ENCODE measurements at places on chromosomes 2 and 18.

- no peak for DNase-seq
These were observed 1.8 kb upstream of the FRZB start for GRCh38 chr2:182868054-182868796.

DNA sequence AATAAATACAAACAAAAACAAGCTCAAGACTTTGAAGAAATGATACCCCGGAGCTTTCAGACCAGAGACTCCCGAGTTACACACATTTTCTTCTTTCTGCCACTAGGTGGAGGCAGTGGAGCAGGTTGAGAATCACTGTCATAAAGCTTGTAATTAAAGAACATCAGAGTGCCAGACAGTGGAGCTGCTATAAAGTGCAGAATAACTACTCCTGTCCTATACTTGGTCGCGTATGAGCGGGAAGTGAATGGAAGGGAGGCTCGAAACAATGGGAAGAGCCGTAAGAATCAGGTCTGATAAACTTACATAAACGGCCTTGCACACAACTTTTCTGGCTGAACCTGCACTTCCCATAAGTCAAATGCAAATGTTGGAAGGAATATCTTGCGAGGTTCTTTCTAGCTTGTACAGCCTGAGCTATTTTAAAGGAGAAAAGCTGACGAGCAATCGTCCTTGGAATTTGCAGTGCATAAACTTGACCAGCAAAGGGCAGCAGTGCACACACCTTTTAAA, 189.0 kb downstream of the RPIA start:
- peak; percentile 44 for DNase-seq

GRCh38 chr2:17756668-17757067, 2.7 kb downstream of the GEN1 start:
- peak; percentile 26 for DNase-seq

DNA sequence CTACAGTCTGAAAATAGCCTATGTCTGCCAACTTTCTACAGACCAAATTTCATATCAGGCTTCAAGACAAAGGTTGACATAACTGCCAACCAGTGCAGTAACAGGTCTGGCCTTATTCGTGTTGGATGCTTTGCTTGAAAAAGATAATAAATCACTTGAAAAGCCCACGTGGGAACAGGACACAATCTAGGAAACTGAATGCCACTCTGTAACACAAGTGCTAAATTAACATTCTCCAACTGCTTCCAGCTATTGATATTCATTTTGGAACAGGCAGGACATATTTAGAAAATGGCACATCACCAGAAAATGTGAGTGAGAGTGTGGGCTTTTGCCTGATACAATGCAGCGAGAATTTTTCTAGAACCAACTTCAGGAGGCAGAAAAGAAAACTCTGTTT, 165.9 kb upstream of the CCDC150 start:
- peak; percentile 34 for DNase-seq

GRCh38 chr18:25373432-25374179, 21.6 kb upstream of the ZNF521 start:
- DNase-seq: peak; percentile 6

DNA sequence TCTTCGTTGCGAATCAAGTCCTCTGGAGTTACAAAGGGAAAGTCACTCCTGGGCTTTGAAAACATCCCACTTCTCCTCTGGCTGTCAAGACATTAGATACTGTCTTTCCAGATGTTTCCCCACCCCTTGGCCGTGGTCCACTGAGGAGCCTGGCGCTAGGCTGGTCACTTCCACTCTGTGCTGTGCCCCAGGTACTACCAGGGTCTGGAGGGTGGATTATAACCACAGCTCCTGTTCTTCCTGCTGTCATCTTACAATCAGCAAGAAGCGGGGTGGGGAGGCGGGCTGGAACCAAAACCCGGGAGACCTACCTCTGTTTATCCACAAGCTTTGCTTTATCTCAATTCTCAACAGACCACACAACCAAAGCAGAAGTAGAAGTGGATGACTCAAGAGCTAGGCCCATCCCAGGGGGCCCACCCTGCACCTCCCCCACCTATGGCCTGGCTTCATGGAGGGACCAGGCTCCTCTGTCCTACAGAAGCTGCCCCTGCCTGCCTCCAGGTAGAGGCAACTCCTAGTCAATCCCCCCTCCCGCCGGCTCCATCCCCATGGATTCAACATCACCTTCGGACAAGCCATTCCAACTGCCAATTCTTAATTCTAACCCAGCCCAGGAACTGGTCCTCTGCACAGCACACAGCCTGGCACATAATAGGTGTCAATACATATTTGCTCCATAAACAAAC, 17.8 kb downstream of the SMAD7 start:
- no peak for DNase-seq

DNA sequence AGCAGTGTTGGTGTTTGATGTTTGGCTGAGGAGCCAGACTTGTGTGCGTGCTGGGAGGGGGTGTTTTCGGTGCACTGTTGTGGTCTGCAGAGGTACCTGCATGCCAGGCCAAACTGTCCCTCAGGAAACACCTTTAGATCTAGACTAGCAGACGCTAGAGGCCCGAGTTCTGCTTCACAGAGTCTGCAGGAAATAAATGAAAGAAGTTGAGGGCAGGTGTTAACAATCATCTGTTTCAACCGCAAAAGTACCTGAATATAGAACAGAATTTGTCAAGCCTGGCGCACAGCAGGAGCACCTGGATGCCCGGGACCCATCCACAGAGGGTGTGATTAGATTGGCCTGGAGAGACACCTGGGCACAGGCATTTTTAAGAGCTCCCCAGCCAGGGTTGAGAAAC, 40.5 kb upstream of the REL start:
- DNase-seq: no peak

GRCh38 chr2:33804155-33804554, 205.1 kb upstream of the FAM98A start:
- DNase-seq: no peak

DNA sequence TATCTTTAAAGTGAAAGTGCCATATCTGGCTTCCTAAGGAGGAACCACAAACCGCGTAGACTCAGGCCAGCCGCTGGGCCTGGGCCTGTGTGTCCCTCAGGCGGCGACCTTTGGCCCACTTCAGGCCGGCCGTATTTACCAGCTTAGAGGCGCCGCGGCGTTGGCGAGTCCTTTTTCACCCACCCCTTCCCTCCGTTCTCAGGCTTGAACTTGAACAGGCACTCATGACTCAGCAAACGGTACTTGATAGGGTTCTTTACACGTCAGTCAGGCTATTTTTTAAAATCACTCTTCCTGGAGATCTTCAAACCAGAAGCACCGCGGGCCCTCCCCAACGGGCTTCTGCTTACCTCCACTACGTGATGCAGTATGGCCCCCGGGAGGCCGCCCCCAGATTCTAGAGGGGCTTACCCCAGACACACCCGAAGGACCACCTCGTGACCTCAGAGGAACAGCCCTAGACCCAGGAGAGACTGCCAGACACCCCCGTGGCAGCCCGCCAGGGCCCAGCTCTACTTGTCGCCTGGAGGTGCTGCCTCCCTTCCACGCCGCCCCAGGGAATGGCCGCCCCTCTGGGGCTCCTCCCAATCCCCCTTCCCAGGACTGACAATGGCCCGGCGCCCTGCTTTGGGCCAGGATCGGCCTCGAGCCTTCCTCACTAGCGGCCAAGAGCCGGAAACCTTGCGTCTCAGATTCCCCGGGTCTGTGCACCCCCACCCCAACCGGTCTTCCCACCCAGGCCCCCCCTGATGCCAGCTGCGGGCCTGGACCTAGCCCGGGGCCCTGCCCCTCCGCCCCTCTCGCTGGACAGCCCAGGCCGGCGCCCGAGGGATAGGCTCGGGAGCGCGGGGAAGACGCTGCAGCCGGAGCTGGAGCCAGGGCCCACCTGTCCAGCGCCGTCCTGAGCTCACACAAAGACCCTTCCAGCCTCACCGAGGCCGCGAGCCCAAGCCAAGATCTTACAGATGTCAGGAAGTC, 33.8 kb upstream of the IMPA2 start:
- peak; percentile 99 for DNase-seq

GRCh38 chr2:236956641-236957040, 129.0 kb upstream of the COPS8 start:
- DNase-seq: no peak

- no peak for DNase-seq
These were observed 323.1 kb downstream of the KCNJ3 start for GRCh38 chr2:155021618-155022017.

- DNase-seq: no peak
These were observed 29.3 kb upstream of the MFSD6 start for GRCh38 chr2:190378880-190379237.

DNA sequence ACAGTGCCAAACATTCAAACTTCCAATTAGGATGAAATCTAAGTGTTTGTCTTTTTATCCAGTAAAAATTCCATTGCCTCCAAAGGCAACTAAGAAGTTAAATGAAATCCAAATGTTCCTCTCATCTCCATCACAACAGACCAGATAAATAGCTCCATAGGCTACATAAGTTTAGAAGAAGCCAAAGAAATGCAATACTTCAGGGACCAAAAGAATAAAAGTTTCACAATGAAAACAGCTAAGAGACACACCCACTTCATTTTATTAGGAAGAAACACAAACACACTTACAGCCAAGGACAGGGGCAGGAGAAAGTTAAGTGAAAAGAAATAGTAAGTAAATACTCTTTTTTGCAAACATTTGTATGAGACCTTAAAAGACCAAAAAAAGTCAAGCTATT, 88.5 kb upstream of the CCDC150 start:
- peak; percentile 60 for DNase-seq

DNA sequence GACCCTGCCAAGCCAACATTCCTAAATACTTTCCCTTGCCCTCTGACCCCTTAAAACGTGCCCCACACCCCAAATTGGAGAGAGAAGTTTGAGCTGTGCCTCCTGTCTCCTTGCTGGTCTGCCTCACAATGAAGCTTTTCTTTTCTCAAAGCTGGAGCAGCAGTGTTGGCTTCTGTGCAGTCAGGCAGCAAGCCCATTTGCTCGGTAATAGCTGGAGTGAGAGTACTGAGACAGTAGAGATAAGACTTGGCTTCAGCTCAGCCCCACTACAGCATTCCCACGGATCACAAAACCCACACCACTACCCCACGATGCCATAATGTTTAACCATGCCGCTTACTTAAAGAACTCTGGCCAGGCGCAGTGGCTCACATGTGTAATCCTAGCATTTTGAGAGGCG, 73.0 kb downstream of the NCAPH start:
- DNase-seq: no peak

DNA sequence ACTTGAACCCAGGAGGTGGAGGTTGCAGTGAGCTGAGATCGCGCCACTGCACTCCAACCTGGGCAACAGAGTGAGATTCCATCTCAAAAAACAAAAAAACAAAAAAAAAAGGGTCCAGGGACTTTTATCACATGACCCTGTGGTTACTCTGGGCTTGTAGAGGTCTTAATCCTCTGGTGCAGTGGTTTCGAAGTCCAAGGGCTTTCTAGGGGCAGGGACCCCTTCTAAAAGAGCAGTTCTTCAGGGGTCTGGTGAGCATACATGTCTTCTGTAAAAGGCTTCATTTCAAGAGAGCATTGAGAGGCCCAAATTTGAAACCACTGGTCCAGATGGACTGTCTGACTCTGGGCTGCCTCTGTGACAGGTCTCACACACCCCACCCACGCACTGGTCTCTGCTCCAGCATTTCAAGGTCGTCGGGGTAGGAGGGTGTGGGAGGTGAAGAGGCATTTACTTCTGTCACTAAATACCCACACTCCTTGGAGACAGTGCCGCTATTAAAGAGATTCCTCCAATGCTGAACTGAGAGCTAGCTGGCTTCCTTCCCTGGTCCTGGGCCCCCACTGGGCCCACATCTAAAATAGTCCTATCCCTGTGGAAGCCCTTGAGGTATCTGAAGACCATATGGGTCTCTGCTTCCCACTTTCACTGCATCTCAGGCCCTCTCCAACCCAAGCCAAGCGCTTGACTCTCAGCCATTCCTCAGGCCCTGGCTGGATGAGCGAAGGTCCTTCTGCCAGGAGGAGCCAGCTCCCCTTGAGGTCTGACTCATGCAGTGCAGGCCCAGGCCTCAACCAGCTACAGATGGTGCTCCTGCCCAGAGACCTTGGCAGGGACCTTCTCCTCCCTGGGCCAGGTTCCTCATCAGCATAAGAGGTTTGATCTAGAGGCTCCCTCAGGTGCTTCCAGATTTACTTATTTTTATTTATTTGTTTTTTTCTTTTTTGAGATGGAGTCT, 44.8 kb downstream of the PAX8 start:
- peak; percentile 29 for DNase-seq

- peak; percentile 3 for DNase-seq
These were observed 1.3 kb downstream of the EML6 start for GRCh38 chr2:54724560-54725342.

GRCh38 chr2:62999905-63000304, 50.7 kb upstream of the OTX1 start:
- peak; percentile 80 for DNase-seq

DNA sequence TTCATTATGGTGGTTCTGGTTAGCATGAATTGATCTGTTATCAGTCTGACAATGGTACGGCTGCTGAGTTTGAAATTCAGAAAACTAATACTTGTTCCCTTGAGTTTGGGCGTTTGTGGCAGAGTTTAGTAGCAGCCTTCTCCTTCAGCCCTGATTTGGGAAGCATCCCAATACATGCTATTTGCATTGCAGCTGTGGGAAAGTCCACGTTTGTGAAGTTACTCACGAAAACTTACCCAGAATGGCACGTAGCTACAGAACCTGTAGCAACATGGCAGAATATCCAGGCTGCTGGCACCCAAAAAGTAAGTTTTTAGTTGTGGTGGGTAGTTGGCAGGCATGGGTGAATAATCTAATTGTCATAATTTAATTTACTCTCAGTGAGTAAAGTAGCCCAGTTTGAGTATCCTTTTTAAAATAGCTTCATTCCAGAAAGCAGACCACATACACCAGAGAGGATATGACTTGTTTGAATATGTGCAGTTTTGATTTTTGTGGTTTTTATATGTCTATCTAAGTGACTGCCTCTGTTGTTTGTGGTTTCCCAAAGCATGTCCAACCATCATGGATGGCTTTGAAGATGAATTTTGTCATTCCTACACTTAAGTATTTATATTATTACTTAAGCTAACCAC, 12.2 kb downstream of the DGUOK start:
- DNase-seq: peak; percentile 91

DNA sequence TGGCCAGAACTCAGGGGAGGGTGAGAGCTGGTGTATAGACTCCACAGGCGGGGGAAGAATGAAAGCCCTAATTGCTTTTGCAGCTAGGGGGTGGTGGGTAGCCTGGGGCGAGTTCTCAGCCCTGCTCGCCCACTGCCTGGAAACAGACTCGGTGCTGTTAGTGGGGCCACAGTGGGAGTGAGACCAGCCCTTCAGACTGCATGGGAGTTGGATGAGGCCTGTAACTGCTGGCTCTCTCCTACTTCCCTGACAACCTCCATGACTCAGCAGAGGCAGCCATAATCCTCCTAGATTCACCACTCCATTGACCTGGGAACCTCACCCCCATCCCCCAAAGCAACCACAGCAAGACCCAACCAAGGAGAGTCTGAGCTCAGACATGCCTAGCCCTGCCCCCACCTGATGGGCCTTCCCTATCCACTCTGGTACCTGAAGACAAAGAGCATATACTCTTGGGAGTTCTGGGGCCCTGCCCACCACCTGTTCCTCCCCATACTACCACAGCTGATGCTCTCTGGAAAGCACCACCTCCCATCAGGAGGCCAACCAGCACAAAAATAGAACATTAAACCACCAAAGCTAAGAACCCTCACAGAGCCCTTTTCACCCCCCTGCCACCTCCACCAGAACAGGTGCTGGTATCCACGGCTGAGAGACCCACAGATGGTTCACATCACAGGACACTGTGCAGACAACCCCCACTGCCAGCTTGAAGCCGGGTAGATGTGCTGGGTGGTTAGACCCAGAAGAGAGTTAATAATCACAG, 226.3 kb downstream of the EIPR1 start:
- no peak for DNase-seq

- DNase-seq: peak; percentile 63
These were observed 37.4 kb upstream of the GPC1 start for GRCh38 chr2:240397924-240398645.

- DNase-seq: no peak
These were observed 172.5 kb downstream of the MYO1B start for GRCh38 chr2:191417746-191418145.

GRCh38 chr2:157789933-157790511, 86.1 kb downstream of the ACVR1 start:
- DNase-seq: no peak

Data from AG10803 (cell line).